ENCODE measurements at places on chromosomes 16 and 17.

GRCh38 chr17:82931699-82932517 lies 92.1 kb upstream of the ZNF750 start:
- no peak for ATAC-seq

DNA sequence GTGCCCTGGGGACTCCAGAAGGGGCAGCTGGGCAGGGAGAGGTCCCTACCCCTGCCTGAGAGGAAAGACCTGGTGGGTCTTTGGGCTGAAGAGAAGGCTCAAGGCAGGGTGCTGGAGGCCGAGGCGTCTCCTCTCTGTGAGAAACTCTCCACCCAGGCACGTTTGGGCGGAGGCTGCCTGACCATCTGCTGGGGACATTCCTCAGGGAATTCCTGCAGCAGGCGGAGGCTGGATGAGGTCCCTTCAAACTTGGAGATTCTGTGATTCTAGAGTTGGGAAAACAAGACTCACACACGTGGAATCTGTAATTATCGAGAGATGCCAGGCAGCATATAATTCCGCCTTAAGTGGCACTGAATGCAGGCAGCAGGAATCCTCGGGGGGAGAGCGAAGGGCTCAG lies 21.1 kb upstream of the PHF12 start:
- ATAC-seq, result no peak

- ATAC-seq, result no peak
These were observed 58.8 kb upstream of the MSI2 start for GRCh38 chr17:57197466-57198071.

- peak; percentile 99 for ATAC-seq
These were observed 11.1 kb downstream of the TSPOAP1 start for GRCh38 chr17:58317421-58318064.

GRCh38 chr17:71902894-71903506 lies 217.8 kb upstream of the SOX9 start:
- no peak for ATAC-seq

DNA sequence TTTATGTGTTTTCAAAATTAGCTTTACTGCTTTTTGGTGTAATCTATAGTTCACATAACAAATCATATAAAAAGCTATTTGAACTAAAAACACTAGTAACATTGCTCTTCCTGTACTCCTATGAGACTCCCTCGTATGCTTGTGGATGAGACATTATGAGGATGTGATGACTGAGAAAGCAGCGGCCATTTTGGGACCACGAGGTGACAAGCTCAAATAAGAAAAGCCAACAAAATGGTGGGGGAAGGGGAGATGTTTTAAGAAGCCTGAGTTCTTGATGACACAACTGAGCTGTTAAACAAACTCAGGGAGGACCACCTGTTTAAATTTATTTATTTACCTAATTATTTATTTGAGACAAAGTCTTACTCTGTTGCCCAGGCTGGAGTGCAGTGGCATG lies 4.5 kb downstream of the CCL18 start:
- ATAC-seq, result no peak

DNA sequence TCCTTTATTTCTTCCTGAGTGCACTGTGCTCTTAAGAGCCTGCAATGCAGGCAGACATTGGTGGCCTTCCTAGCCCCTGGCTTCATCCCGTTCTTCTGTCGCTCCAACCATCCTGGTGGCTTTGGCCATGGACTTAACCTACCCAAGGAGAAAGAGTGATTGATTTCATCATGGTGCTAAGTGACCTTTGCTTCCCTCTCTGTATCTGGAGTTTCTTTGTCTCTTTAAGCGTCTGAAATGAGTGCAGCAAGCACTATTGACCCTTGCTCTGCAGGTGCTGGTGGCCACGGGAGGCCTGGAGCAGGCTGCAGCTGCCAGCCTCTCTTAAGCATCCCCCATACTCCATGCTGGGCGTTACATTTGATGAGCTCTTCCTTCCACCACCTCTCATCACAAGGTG lies 60.5 kb downstream of the RAP1GAP2 start:
- no peak for ATAC-seq

DNA sequence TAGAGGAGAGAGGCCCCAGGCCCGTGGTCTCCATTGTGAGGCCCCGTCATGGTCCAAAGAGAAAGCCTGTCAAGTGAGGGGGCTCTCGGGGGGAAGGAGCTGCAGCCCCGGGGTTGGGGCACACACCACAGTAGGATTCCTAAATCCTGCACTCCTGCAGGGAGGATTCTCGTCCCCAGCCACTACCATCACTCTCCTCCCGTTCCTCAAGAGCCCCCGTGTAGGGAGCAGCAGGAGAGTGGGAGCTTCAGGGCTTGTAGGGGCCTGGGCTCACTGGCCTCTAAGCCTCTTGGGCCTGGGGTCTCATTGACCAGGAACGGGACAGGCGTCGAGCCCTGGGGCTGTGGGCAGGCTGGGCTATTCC lies 821 bp downstream of the C16orf86 start:
- no peak for ATAC-seq

GRCh38 chr16:81891736-81892364 lies 112.8 kb downstream of the PLCG2 start:
- no peak for ATAC-seq

Data from activated T-helper 17 cell treated with anti-CD3 and anti-CD28 coated beads, Interleukin-2, amount 50 U/mL, for 72 hours (primary cell).